ENCODE measurements at places on chromosomes 2 and 18.

GRCh38 chr2:74205596-74205995 is 7.2 kb downstream of the MTHFD2 start:
- no peak for DNase-seq

DNA sequence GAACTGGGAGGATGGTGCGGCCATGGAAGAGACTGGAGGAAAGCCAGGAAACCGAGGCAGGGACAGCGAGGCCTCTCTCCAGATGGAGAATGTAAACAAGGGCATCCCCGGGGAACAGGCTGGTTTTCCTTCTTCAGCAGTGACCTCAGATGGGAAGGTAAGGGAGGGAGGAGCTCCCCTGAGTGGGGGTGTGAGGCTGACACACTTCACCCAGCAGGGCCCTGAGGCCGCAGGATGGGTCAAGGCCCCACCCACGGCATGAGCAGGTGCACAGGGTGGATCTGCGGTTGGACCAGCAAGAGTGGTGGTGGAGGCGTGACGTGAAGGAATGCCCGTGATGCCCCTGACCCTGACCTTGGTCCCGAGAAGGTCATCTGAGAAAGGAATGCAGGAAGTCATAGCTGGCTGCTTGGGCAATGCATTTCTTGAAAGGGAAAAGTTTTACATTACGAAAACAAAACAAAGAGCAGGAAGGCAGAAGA is 48.1 kb downstream of the ADCY3 start:
- no peak for DNase-seq

GRCh38 chr2:139380051-139380450 is 599.9 kb upstream of the NXPH2 start:
- no peak for DNase-seq

DNA sequence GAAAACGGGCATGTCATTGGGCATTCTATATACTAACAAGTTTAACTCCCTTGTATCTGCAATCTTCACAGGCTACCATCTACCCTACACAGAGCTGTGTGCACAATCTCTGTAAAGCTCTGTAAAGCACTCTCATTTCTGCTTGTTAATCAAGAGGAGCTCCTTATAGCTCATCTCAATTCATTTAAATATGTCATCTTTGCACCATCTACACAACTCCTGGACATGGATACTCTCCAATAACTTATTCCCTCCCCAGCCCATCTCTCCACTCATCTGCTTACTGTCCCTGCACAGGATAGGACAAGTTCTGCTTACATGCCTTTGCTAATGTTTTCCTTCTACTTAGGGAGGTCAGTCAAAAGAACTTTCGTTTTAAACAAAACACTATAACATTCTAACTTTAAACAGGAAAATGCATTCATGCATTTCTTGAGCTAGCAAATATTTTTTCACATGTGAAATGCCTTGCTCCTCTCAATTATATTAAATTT is 61.4 kb downstream of the DPP4 start:
- no peak for DNase-seq

DNA sequence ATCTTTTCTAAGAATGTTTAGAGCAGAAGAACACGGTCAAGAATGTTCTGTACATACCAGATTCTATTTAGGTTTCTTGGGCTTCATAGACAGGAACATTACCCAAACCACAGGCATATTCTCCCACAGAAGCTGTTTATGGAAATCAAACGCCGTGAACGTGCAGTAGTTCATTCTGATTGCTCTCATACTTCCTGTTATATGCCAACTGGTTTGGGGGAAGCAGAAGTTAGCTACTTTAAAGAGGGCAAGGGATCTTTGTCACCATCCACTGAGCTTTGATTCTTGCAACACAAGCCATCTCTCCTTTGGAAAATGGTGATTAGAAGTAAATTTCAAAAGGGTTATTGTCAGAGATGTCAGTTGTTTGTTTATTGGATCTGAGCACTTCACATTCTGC is 182.2 kb upstream of the NRP2 start:
- no peak for DNase-seq

DNA sequence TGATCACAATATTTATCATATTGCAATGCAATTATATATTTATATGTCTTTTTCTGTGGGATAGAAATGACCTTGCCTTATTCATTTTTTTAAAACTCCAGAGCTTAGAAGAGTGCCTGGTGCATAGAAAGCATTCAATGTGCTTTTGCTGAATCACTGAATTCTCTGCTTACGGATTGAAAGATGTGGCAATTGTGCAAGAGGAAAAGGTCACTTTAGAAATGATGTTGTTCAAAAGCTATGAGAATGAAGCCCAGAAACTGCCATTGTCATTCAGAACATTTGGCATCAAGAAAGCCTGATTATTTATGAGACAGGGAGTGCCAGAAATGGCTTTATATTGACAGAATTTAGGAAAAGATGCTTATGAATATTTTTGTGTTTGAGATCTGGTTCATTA is 678.6 kb upstream of the CDH2 start:
- DNase-seq, result no peak

- DNase-seq, result no peak
Observed at GRCh38 chr2:220510668-220511067, 883.2 kb downstream of the SLC4A3 start.

- no peak for DNase-seq
Observed at GRCh38 chr2:162839419-162839818, 852 bp upstream of the KCNH7 start.

DNA sequence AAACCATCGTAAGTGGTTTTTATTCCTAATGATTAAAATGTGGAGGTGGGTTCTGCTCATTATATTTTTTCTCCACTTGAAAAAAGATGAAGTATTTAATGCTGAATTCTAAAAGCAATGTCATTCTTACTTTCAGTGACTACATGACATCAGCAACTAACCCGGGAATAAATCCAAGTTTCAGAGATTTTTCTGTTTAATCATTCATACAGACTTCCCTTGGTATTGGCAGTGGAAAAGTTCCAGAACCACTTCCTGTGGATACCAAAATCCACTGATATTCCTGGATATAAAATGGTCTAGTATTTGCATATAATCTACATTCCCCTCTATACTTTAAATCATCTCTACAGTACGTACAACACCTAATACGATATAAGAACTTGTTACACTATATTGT is 128.6 kb downstream of the ZNF532 start:
- DNase-seq, result no peak
